ENCODE measurements at places on chromosomes 2 and 18. TPM values are rescaled to one million over a fixed set of nuclear protein-coding genes. Genes with fewer than 3 reads are reported as not detected.

Gene HOXD1
- total RNA-seq: not detected

Gene LOXHD1
- total RNA-seq: not detected

Gene GPR55
- total RNA-seq: not detected

Gene XRCC5
- 116 TPM for total RNA-seq

Gene SCYGR4
- total RNA-seq: not detected

Gene MC4R
- not detected for total RNA-seq

Gene SNTG2
- not detected for total RNA-seq

Gene CELF4
- total RNA-seq: 2.5 TPM

Gene IL37
- not detected for total RNA-seq

Gene STAM2
- total RNA-seq: 24.2 TPM

Gene INPP5D
- 0.17 TPM for total RNA-seq

Gene TRIM43
- not detected for total RNA-seq

Gene ATP8B1
- total RNA-seq: 4.8 TPM

Gene TNFAIP6
- 20.0 TPM for total RNA-seq

Gene EPB41L3
- total RNA-seq: 49.5 TPM

Gene DSG1
- total RNA-seq: not detected

Gene SLC14A1
- under 0.01 TPM for total RNA-seq

Gene DNAJC5G
- total RNA-seq: not detected

Gene FAM98A
- total RNA-seq: 28.7 TPM

Gene TSPYL6
- total RNA-seq: not detected

Gene LAMA1
- total RNA-seq: 19.0 TPM

Gene AGXT
- total RNA-seq: not detected

Gene SCRN3
- total RNA-seq: 9.9 TPM

Gene CCBE1
- 24.2 TPM for total RNA-seq

Gene CASP10
- 4.0 TPM for total RNA-seq

Gene CEBPZOS
- total RNA-seq: 17.2 TPM

Gene HAUS1
- 73.3 TPM for total RNA-seq

Gene CFC1B
- not detected for total RNA-seq

Gene SP140L
- total RNA-seq: 10.6 TPM

Gene SKOR2
- not detected for total RNA-seq

Gene HOXD4
- 2.7 TPM for total RNA-seq

Gene UGT1A10
- total RNA-seq: not detected

Gene CPO
- total RNA-seq: not detected

Gene UCN
- total RNA-seq: 0.35 TPM
